Esophagus mucosa (tissue), 1 donor: ENCODE measurements at places on chromosomes 6 and 20.

- peak; percentile 53 for ATAC-seq
These were observed 28.4 kb downstream of the PAQR8 start for GRCh38 chr6:52390361-52390727.

GRCh38 chr6:111602481-111603011 is 3.1 kb downstream of the TRAF3IP2 start:
- no peak for ATAC-seq

- peak; percentile 36 for ATAC-seq
These were observed 202.3 kb downstream of the DLL1 start for GRCh38 chr6:170088582-170088955.

DNA sequence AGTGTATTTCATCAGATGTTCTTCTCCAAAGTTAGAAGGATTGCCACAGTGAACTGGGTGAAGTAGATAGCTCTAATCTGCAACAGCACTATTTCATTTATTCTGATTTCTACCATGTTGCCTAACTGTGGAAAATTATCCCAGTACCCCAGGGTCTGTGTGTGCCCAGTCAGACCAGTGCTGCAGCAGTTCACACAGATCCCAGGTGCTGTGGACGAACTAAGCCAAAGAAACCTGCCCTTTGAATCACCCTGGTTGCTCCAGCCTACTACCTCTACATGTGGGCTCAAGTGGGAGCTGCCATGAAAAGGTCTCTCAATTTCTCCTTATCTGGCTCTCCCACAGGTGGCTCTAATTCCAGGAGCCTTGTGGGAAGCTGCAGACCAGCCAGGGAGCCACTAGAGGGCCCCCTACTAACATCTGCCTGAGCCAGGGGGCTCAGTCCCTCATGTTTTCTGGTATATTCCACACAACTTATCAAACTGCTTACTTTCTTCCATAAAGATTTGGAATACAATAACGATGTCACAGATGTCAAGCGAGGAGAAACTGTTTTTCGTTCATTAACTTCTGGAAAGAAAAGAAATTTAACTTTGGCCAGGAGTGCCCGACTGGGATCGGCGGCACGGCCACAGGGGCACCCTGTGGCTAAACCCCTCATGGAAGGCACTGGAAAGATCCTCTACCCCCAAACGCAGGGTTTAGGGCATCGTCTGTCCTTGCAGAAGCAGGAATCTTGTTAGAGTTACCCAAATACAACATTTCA is 31.6 kb upstream of the LY86 start:
- peak; percentile 64 for ATAC-seq

- ATAC-seq: peak; percentile 87
These were observed 201.0 kb downstream of the UST start for GRCh38 chr6:148947621-148948444.

DNA sequence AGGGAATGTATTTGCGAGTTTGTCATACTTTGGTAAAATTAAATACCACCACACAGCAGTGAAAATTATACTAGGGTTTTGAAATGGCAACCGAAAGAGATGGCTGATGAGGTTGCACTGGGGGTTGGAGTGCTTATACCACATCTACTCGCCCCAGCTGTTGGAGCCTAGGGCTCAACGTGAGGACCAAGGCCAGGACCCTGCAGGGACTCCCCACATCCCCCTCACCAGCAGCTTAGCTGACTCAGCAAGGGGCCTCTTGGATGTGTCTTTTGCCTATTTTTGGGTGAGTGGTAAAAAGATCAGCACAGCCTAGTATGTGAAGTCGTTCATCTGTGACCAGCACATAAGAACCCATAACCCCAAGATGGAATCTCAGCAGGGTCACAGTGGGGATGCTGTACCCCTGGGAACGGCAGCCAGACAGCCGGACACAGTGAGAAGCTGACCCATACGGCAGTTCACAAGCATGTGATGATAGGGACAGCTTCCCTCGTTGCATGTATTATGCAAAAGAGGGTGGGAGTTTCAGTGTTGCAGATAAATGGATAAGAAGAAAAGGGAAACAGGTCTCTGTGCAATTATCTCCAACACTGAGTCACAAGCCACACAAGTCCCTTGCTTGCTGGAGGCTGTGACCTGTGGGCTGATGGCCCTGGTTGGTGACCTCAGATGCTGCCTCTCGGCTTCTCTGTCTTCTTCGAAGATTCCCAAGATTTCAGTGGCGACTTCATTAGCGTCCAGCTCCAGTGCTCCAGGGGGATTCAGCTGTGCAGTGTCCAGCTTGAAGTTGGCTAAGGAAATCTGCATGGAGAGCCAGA is 20.9 kb upstream of the SPO11 start:
- ATAC-seq: no peak

- ATAC-seq: peak; percentile 28
These were observed 148.2 kb downstream of the PREX1 start for GRCh38 chr20:48679599-48679998.

DNA sequence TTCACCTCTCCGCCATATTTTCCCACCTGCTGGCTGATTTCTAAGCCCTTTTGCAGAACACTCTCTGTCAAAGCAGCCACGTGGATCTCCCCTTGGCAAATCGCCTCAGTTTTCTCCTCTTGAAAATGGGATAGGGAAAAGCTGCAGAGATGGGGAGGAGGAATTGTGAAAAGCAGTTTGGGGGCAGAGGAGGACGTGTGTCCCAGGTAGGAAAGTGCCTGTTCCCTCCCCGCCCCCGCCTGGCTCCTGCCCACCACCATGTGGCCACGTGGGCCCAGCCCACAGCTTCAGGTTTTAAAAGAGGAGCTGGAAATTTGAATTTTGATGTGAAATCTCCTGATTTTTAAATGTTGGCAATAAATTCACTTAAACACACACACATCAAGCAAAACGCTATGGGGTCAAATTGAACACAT is 3.6 kb upstream of the CEBPB start:
- ATAC-seq: no peak
